T-helper 1 cell (primary cell): ENCODE measurements at places on chromosomes 5 and 9.

- no peak for DNase-seq
Measured at GRCh38 chr9:124098141-124098905, 86.8 kb downstream of the LHX2 start.

DNA sequence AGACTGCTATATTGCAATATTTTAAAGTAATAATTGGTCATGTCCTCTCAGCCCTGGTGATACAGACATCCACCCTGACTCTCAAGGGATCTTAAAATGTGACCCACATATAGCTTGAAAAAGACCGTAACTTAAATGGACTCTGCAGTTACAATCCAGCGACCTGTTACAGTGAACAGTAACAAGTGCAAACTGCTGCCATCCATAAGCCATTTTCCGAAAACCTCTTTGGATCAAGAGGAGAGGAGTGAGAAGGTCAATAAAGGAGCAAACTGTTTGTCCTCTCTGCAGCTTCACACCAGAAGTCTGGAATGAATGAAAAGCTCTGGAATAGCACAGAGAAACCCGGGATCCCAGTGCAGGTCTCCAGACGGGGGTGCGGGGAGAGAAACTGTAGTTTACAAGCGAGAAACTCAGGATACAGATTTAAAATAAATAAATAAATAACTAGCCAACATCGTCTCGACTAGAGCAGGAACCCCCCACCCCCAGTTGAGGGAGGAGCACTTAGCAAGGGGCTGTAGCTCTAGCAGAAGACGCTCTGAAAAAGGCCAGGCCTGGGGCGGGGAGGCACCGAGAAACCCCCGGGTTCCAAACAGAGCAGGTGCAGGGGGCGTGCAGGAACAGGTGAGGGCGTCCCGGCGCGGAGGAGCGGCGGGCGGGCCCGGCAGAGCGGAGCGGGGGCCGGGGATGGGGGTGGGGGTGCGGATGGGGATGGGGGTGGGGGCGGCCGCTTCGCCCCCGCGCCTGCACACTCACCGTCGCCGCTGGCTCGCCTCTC lies 572 bp downstream of the ZDHHC21 start:
- DNase-seq, result no peak

- DNase-seq, result no peak
Measured at GRCh38 chr5:64312491-64312890, 146.8 kb downstream of the RNF180 start.

DNA sequence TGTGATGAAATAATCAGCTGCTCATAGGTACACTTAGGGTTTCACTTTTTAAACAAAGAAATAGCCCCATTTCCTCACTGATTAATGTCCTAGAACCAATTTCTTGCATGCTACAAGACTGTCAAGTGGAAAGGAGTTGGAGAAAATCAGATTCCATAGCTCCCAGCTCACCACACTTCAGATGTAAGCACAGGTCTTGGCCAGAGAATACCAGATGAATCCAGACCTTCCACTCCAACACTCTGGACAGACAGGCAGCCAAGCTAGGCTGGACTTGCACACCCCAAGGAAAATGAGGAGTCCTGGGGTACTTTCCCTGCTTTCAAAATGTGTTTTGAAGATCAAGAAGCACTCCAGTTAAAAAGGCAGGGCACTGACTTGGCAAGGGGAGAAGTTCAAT lies 68.5 kb downstream of the KLHL3 start:
- no peak for DNase-seq

- DNase-seq, result no peak
Measured at GRCh38 chr9:119802133-119802532, 432.9 kb upstream of the BRINP1 start.

DNA sequence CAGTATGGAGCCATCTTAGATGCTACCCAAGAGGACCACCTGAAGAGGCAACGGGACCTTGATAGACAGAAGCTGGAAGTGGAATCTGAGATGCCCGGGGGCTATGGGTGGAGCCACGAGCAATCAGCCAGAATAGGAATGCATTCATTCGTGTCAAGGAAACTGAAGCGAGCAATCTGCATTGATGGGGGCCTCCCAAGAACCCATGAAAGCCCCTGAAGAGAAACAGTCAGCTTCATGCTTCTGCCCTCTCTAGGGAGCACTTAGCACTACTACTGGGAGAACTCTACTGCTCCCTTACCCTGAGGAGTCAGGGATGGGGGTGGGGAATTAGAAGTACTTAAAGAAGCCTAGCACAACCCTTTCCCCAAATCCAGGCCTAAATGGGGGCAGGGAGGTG lies 51.9 kb upstream of the TCERG1 start:
- no peak for DNase-seq

DNA sequence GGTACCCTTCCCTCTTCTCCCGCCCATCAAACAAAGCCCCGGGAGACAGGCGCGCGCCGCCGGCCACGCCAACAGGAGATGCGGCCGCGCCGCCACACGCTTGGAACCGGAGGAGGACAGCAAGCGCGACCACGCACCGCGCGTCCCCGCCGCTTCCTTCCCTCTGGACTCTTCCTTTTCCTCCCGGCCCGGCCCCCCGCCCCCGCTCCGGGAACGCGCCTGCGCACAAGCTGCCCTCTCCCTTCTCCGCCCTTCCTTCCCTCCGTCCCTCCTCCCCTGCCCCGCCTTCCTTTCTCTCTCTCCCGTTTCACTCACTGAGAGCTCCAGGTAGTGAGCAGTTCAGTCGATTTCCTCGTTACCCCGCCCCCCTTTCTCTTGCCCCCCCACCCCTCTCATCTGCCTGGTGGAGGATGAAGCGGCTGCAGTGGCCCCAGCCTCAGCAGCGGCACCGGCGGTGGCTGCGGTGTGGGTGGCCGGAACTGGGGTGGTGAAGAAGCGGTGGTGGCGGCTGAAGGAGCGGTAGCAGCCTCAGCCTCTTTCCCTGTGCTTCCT lies at the start of gene RASA1:
Gene RASA1 (plus strand): TSS at position 310 of the 552 bp plus-strand sequence. CDS start 569 bp downstream, outside the sequence.
- DNase-seq, result peak; percentile 84
